ENCODE measurements at places on chromosomes 5 and 9. TPM values are rescaled to one million over a fixed set of nuclear protein-coding genes. Genes with fewer than 3 reads are reported as not detected.

CTSV gene
- polyA plus RNA-seq, result 11.1 TPM

MAMDC2 gene
- 4.2 TPM for polyA plus RNA-seq

TIMD4 gene
- not detected for polyA plus RNA-seq

SOHLH1 gene
- polyA plus RNA-seq, result not detected

PCDH12 gene
- polyA plus RNA-seq, result 0.60 TPM

RNF183 gene
- polyA plus RNA-seq, result not detected

SLC46A2 gene
- 0.07 TPM for polyA plus RNA-seq

PCDHGA4 gene
- polyA plus RNA-seq, result not detected

GFPT2 gene
- polyA plus RNA-seq, result 3.6 TPM

GARIN3 gene
- polyA plus RNA-seq, result not detected

TAF11L9 gene
- polyA plus RNA-seq, result not detected

SPEF2 gene
- polyA plus RNA-seq, result 1.8 TPM

ADAM19 gene
- polyA plus RNA-seq, result 16.3 TPM

FOXD1 gene
- polyA plus RNA-seq, result not detected

MOB3B gene
- 23.4 TPM for polyA plus RNA-seq
